Activated CD4-positive, alpha-beta T cell treated with anti-CD3 and anti-CD28 coated beads, Interleukin-2, amount 10 ng/mL, durations not matched to agents 24 days and 14 days (primary cell): ENCODE measurements at places on chromosomes 13 and 19. TPM values are rescaled to one million over a fixed set of nuclear protein-coding genes. Genes with fewer than 3 reads are reported as not detected.

DNA sequence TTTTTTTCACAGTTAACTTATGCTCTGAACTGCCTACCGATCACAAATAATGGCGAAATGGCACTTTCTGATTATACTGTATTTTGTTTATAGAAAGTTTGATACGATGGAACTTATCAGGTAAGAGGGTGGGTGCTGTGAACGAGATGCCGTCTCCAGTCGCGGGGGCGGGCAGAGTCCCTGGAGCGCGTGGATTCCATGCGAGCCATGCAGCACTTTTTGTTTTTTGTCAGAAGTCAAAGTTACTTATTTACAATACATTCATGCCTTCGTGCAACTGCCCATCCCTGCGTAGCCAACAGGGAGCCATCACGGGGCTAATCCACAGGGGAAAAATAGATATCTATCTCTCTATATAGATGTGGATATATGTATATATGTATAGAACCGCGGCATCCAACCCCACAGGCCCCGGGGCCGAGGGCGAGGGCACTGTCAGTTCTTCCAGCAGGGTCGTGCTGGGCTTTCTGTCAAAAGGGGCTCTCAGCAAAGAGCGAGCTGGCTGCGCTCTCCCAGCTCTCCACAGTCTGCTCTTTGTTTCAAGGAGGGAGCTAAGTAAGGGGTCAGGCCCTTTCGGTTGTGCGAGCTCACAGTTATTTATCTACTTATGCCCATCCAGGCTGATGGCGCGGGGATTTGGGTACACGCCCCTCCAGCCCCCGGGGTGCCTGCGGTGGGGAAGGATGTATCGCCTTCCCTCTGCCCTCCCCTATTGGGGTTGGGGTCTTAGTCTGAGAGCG is 3.4 kb downstream of the SLITRK1 start:
- DNase-seq = no peak

- DNase-seq = no peak
Measured at GRCh38 chr13:44165221-44165888, 208.3 kb upstream of the SERP2 start.

DNA sequence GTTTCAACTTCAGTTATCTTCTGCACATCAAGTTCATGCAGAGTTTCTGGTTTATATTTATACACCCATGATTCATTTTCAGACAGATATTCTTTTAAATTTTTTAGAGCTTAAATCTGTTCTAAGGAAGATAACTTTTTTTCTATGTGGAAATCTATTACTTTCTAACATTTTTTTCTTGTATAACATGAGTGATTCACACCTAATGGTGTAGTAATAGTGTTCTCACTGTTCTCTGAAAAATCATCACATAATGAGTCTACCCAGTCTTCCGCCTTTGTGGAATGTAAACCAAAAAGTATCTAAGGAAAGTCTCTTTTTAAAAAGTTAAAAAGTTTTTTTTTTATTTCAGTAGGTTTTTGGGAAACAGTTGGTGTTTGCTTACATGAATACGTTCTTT is 70.8 kb downstream of the FNDC3A start:
- no peak for DNase-seq

DNA sequence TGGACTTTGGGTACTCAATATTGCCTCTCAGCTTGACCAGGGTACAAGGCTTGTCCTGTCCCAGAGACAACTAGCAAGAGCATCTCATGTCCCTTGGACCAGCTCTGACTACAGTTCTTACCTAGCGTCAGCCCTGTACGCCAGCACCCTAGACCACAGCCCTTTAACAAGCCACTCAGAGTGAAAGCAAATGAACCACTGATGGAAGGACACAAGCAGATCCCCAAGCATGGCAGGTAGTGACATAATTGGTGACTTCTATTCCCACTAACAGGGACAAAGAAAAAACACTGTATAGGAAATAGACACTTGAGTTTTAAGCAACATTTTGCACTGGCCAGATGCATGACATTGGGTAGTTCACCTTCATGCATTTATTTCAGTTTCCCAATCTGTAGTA is 8.8 kb upstream of the LRCH1 start:
- DNase-seq = no peak

DNA sequence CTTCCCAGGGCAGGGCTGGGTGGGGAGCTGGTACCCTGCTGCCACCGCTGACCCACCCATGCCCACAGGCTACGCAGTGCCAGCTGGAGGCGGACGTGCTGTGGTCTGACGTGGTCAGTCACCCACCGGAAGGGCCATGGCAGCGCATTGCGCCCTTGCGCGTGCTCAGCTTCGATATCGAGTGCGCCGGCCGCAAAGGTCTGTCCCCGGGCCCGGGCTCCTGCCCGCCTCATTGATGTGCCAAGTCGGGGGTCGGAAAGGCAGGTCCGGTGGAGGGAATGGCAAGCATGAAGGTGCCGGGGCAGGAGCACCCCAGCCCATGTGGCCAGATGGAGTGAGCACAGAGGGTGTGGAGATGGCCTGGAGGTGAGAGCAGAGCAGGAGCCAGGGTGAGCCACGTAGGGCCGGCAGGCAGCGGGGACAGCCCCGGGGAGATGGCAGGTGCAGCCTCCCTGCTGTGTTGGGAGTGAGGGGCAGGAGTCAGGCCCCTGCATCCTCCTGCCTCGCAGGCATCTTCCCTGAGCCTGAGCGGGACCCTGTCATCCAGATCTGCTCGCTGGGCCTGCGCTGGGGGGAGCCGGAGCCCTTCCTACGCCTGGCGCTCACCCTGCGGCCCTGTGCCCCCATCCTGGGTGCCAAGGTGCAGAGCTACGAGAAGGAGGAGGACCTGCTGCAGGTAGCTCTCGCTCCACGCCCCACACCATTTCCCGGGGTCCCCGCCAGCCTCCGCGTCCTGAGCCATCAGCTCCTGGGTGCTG is 16.0 kb upstream of the SPIB start:
- DNase-seq = no peak

GRCh38 chr19:30011051-30011578 is 69.1 kb downstream of the URI1 start:
- DNase-seq = no peak

DNA sequence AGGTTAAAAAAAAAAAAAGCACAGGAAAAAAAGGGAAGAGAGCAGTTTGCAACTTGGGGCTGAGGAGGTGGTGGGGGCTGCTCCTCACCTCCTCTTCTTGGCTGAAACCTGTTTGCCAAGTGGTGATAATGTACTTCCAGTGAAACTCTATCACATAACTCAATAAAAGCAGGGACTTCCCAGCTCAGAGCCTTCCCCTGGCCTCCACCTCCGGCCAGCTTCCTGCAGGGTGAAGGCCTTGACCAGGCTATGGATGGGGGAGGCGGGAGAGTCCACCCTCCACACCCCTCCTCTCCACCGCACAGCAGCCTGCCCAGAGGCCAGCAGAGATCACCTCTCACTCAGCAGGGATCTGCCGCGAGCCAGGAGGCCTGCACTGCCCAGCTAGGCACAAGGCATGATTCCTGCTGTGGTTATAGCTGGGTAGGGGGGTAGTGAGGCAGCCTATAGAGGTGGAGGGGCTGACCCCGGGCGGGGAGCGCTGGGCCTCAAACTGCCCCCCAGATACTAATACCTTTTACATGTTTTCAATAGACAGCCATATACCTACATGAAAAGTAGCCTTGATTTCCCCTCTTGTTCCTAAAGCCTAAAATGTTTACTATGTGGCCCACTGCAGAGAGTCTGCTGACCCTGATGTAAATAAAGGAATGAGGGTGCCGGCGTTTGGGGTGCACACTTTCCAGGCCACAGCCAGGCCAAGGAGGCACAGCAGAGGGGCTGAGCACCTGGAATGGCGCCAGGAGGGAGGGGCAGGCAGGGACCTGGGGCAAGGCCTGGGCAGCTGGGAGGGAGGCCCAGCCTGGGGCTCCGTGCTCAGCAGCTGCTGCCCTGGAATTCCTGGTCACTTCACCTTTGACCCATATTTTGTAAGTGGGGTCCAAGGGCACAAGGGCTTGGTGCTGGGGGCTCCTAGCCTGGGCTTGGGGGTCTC is 10.3 kb downstream of the ZNF787 start:
- no peak for DNase-seq

- no peak for DNase-seq
Measured at GRCh38 chr13:80237646-80238045, 103.3 kb downstream of the SPRY2 start.

Gene ANKRD24
- 0.50 and 0.72 TPM in 2 replicates for total RNA-seq

DNA sequence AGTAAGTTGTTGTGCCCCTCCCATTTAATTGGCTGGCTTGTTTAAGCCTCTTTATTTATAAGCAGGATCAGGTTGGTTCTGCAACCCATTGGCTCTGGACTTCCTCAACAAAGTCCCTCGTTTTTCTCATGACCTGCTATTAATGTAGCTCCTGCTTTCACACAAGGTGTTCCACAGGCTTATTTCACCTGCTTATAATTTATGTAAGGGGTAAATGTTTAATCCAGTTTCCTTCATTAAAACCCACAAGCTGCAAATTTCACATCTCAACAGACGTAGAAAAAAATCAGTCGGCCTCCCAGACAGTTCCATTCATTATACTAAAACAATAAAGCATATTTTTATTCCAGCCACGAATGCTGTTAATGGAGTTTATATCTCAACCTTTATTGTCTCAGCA is 86.1 kb downstream of the TBC1D4 start:
- peak; percentile 11 for DNase-seq

DNA sequence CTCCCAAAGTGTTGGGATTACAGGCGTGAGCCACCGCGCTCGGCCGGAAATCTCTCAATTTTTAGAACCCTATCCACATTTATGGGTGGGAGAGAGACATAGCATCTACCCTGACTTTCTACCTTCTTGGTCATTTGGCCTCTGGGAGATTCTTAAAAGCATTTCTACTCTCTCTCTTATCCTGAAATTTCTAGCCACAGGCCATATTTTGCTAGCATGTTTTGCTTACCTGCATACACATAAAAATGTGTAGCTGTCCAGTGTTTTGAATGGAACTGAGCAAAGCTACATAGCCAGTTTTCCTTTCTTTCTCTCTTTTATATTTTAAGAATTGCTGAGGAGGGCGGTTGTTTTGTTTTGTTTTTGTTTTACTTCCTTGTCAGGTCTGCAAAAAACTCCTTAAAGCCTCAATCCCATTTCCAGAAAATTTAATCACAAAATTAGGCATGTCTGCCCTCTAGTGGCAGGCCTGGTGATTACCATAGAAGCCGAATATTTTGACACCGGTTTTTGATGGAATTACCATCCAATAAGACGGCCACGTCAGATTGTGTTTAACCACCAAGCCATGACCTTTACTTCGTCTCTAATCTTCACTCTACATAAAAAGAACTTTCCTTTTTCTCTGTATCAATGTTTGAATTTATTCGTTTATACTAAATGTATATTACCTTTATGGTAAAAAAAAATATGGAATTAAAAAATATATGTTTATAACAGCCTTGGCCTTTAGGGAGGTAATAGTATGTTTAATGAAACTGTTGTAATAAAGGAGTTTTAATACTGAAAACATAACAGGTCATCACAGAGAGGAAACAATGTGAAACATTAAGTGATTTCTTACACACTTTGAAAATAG is 34.4 kb upstream of the OXGR1 start:
- peak; percentile 81 for DNase-seq

DNA sequence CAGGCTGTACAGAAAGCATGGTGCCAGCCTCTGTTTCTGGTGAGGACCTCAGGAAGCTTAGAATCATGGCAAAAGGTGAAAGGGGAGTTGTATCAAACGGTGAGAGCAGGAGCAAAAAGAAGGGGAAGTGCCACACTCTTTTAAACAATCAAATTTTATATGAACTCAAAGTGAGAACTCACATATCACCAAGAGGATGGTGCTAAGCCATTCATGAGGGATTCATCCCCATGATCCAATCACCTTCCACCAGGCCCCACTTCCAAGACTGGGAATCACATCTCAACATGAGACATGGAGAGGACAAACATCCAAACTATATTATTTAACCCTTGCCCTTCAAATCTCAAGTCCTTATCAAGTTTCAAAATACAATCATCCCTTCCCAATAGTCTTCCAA is 836.7 kb downstream of the SLITRK5 start:
- no peak for DNase-seq

Gene SPACA4
- total RNA-seq = not detected in 2 replicates

Gene ADGRL1
- total RNA-seq = 14.3 and 17.2 TPM in 2 replicates

GRCh38 chr13:22018076-22018835 is 347.4 kb downstream of the FGF9 start:
- peak; percentile 63 for DNase-seq

DNA sequence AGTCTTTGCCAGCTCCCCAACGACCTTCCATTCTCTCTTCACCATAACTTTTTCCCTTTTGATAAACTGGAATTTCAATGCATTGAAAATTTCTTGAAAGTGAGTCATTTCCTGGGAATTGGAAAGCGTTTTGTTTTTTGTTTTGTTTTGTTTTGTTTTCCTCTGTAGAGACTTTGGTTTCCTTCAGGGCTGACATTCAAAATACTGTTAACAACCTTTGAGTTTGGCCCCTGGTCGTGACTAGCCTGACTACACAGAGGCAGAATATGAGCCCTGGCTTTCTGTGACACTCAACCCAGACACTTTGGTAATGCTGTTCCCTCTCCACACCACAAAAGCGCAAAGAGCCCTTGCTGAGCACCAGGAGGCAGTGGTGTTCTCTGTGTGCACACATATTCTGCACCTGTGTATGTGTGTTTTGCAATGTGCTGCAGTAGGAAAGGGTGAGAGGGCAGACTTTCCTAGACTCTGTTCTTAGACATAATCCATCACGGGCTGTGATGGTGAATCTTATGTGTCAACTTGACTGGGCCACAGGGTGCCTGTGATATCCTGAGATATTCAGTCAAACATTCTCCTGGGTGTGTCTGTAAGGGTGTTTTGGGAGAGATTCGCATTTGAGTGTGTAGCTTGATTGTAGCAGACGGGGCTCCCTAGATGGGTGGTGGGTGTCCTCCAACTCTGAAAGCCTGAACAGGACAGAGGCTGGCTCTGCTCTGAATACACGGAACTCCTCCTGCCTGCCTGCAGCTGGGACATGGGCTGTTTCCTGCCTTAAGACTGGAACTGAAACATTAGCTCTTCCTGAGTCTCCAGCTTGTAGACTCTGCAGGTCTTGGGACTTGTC is 29.5 kb upstream of the ANKRD10 start:
- peak; percentile 81 for DNase-seq

DNA sequence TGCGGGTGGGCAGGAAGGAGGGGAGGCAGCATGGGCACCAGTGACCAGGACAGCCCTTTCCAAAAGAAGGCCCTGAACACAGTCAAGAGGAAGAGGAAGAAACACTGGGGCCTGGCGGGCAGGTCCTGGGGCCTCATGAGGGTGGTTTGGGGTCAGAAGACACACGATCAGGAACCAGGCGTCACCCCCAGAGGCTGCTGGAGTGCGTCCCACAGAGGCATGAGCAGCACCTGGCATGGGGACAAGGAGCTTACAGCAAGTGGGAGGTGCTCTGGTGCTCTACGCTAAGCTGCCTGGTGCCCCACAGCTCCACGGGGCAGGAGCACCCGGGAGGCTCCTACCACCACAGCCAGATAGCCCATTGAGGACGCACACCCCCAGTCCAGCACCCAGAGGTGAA is 20.0 kb downstream of the ELL start:
- no peak for DNase-seq

DNA sequence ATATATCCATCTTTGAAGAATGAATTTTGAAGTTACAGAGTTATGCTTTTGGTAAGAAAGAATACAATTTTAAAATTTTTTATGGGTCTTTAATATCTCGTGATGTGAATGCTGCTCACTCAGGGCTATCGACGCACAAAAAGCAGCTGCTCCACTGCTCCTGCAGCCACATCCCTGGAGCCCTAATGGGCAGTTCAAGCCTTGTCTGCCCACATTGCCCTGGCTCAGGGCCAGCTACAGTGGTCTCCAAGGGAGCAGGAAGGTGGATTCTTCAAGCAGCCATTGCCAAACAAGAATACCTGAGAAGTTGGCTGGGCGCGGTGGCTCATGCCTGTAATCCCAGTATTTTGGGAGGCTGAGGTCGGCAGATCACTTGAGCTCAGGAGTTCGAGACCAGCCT is 85.8 kb downstream of the IPO5 start:
- no peak for DNase-seq

Gene ZNF304
- total RNA-seq = 5.3 and 5.8 TPM in 2 replicates

- no peak for DNase-seq
Measured at GRCh38 chr13:32036126-32036695, 4.6 kb downstream of the FRY start.

Gene IRF2BP1
- 18.5 and 18.9 TPM in 2 replicates for total RNA-seq
